Parietal lobe (tissue), 2 donors: ENCODE measurements at places on chromosomes 6 and 20. TPM values are rescaled to one million over a fixed set of nuclear protein-coding genes. Genes with fewer than 3 reads are reported as not detected.

The MUC21 gene
- total RNA-seq: not detected

The SLC22A2 gene
- not detected for total RNA-seq

The BTN1A1 gene
- total RNA-seq: not detected

The MOCS3 gene
- 8.5 TPM for total RNA-seq

The SLC12A5 gene
- 33.8 TPM for total RNA-seq

The PI3 gene
- not detected for total RNA-seq

The PRIM2 gene
- 26.6 TPM for total RNA-seq

The CDSN gene
- not detected for total RNA-seq
